ENCODE measurements at places on chromosomes 3 and 15.

DNA sequence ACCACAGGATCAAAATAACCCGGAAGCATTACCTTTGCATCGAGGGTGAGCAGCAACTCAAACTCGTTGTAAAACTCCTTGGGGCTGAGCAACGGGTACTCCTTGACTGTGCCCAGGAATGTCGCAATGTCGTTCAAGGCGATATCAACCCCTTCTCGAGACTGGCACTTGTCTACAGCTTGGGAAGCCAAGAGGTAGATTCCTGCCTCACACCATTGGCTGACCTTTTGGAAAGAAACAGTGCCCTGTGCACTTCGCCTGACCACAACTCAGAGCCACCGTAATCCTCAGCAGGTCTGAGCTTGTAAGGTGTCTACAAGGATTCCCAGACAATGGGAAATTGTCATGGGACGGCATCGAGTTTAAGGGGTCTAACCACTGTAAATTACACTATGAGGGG, 43.9 kb downstream of the B3GNT5 start:
- DNase-seq: no peak

DNA sequence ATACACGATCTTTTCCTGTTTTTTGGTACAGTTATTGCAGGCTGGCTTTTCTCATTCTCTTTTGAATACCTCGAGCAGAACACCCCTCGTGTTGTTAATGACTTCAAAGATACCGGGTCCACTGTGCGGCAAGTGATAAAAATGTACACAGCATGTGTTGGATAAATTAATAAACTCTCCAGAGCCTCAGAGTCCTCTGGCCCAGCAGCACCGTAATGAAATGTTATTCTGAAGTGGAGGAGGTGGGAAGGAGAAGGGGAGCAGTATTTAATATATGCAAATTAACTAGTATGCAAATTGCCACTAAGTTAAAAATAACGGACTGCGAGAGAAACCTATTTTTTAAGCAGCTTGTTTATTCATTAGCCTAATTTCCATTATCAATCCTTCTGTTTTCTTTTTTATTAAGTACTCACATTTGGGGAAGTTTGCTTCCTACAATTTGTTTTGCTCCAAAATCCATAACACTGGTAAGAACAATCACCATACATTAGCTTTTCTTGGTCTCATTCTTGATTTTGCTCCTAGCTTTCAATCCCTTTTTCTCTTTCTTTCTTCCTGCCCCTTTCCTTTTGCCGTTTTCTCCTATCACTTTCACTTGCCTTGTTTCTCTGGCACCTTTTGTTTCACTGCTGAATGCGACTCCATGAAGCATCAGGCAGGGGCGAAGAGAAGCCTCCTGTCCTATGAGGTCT, 462.3 kb upstream of the PPP2R3A start:
- DNase-seq: no peak

GRCh38 chr3:120193554-120193953, 91.5 kb downstream of the GPR156 start:
- no peak for DNase-seq

- no peak for DNase-seq
These were observed 504.2 kb upstream of the PROK2 start for GRCh38 chr3:72288955-72289691.

DNA sequence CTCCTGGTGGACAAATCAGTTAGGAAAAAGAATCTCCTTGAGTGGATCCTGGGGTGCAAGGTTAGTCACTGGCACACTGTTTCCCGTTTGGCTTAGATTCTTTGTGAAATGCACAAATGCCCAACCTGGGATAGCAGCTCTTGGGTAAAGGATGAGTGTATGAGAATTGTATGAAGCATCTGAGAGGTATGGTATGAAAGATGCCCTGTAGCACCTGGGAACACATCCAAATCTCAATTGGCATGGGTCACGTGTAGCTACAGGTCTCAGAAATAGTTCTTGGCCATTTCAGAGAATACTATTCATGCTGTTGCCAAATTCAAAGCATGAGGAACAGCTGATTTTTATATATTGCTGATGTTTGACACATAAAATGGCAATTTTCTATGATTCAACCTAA, 84.3 kb downstream of the KCNH8 start:
- DNase-seq: no peak

DNA sequence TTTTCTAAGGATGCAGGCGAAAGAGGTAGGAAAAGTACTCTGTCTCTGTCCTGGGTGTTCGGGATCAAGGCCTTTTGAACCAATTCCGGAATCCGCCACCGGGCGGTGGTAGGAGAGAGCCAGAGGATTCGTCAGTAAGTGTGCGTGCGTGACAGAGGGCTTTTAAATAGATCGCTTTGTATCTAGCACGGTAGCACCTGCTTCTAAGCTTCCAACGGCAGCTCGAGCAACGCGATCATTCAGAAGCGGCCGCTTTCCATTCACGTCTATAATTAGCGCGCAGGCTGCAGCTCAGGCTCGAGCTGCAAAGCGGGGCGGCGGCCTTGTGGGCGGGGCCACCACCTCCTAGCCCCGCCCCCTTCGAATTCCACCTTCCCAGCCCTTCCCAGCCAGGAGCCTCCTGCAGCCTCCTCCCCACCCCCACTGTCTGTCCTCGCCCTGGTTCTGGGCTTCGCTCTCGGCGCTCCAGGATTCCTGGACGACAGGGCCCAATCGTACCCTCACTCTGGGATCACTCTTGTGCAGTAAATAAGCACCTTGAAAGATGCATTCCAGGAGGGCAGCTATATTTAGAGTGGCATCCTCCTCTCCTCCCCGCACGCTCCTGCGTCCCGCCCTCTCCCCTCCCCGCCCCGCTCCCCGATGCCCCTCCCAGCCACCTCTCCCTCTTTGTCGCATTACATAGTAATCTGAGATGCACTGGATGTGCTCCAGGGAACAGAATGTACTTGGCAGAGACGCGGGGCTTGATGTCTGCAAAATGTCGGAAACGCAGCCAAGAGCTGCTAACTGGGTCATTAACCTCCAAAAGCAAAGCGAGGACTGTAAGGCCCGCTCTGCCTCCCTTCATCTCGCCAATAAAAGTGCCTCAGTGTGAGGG, 224.1 kb upstream of the TPRG1 start:
- DNase-seq: no peak

- DNase-seq: no peak
These were observed 1035.9 kb downstream of the PLOD2 start for GRCh38 chr3:145124900-145125678.

DNA sequence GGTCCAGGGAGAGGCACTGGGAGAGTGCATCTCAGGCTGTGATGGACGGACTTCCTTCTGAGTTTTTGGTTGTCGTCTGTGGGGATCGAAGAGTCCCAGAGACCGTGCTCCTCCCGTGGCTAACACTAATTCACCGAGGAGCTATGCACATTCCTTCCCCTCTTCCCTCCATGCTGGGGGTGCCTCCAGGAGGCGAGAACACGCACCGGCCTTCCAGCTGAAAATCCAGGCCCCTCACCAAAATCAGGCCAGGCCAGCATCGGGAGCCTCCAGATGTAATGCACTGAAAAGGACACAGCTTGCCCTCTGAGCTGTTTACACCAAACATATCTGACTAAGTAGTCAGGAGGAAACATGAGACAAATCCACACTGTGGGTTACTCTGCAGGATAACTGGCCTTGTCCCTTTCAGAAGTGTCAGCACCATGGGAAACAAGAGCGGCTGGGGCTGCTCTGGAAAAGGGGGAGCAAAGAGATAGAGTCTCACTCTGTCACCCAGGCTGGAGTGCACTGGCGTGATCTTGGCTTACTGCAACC, 5.5 kb downstream of the RNU5B-1 start:
- no peak for DNase-seq

GRCh38 chr3:27049792-27050191, 319.4 kb downstream of the NEK10 start:
- DNase-seq: no peak

Measured in DND-41 (cell line).